ENCODE measurements at places on chromosomes 6 and 20.

GRCh38 chr6:85461798-85462170 lies 11.9 kb downstream of the NT5E start:
- DNase-seq, result no peak

DNA sequence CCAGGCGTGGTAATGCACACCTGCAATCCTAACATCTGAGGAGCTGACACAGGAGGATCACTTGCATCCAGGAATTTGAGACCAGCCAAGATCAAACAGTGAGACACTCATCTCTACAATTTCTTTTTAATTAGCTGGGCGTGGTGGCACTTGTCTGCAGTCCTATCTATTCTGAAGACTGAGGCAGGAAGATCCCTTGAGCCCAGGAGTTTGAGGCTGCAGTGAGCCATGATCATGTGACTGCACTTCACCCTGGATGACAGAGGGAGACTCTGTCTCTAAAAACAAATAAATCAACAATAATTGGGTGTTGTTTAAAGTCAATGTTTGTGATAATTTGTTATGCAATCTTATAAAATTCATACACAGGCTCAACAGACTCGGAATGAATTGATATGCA lies 18.0 kb upstream of the HLA-A start:
- DNase-seq, result no peak

DNA sequence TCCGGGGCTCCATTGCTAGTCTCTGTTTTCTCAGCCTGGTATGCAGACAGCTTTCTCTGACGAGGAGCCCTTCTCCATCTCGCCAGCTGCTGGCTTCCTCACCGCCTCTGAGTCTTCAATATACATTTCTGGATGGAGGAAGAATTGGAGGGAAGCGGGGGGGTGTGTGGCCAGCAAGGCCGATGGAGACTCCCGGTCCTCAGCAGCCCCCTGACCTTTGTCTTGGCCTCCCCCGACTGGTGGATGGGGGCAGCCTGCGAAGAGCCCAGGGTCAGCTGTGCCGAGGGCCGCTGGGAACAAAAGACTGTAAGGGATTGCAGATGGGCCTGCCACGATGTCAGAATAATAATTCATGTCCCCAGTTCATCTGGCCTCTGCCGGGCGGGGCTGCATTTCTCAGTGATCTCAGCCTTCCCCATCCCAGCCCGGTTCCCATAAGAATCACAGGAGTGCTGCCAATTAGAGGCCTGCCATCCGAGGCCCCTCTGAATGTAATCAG lies 54.3 kb upstream of the STX16 start:
- no peak for DNase-seq

- DNase-seq, result no peak
Observed at GRCh38 chr6:3406362-3406821, 50.5 kb downstream of the SLC22A23 start.

- no peak for DNase-seq
Observed at GRCh38 chr20:8795404-8795803, 273.5 kb upstream of the PLCB4 start.

- no peak for DNase-seq
Observed at GRCh38 chr6:50141100-50141499, 91.4 kb upstream of the DEFB112 start.

DNA sequence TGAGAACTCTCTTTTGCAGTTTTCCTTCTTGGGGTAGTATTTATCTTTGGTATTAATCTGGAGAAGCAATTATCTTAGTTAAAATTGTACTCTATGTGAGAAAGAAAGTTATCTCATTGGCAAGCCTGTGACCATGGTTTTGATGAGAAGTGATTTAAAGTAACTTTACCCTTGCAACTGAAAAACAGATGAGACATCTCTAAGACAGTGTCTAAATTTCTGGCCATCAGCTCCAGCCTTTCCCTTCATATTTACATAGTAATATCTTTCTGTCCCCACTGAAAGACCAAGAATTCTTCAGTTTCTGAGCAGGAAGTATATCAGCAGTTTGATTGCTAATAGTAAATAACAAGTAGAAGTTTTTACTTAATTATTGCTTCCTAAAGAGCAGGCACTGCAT lies 386.1 kb upstream of the SYNCRIP start:
- DNase-seq, result no peak

DNA sequence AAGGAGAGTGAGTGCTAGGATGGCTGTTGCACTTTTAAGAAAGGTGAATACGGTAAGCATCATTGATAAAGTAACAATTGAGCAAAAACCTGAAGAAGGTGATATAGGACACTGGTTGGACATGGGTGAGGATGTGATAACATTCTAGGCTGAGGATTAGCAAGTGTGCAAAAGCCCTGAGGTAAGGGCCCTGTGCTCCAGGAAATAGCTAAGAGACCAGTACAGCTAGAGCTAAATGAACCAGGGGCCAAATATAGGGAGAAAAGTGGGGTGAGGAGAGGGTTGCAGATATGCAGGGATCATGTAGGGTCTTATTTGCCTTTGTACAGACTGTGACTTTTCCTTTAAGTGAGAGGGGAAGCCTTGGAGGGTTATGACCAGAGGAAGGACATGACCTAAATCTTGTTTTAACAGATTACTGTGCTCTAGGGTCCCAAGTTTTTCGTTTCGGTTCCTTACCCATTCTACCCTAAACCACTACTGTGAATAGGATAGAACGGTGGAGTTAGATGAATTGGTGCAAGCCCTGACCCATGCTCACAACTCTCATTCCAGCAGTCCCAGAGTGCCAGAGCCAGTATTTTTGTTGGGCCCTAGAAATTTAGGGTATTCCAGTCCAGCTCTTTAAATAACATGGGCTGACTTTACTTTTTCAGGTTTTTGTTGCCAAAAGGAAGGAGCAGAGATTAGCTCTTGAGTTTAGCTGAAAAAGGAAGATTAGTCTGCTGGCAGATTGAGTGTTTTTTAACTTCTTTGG lies 10.7 kb downstream of the MAPK14 start:
- no peak for DNase-seq

GRCh38 chr20:45343532-45344167 lies 4.6 kb downstream of the SDC4 start:
- DNase-seq, result no peak

- no peak for DNase-seq
Observed at GRCh38 chr6:163324326-163324687, 90.2 kb upstream of the QKI start.

DNA sequence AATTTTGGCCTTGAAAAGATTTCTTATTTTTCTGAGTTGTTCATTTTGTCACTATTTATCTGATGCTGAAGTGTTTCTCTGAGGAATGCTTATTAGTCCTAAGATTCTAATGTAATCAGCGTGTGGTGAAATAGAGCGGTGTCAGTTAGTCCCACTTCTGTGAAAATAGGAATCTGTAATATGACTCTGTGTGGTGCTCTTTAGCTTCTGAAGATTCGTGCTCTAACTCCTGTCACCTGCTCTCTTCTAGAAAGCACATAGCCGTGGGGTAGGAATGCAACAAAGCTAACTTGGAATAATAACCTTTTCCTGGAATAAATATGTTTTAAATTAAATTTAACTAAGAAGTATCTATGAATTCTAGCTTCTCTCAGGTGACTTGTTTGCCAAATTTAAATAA lies 90.4 kb downstream of the BCKDHB start:
- no peak for DNase-seq

Data from effector CD8-positive, alpha-beta T cell (primary cell).